ENCODE measurements at places on chromosomes 2 and 18.

DNA sequence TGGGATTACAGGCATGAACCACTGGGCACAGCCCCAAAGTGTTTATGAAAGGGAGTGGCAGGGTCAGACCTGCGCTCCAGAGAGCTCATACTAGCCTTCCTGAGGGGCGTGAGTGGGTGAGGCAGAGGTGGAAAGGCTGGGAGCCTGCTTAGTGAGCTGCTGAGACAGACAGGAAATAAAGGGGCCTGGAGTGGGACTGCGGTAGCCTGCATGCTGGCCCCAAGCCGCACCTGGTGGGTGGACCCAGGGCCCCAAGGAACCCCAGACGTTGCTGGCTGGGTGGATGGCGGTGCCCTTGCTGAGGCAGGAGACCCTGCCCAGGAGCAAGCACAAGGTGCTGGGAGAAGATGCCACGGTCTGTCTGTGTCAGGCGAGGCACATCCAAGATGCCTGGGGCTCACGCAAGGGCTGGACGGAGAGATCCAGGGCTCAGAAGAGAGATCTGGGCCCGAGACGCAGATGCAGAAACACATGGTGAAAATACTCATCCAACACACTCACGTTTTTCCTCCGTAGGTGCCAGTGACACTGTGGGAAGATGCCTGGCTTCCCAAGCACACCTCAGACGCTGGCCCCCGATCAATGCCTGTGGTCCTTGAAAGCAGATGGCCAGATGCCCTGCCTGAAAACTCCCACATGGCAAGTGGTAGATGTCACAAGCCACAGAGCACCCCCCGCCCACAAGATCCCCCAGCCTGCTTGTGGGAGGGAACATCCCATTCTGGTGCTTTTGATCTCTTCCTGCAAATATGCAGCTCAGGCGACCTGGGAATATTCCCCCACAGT is 151.1 kb downstream of the GLI2 start:
- no peak for DNase-seq

GRCh38 chr2:186543561-186544131 is 46.2 kb upstream of the ITGAV start:
- DNase-seq, result no peak

- no peak for DNase-seq
Measured at GRCh38 chr2:221097568-221097915, 474.6 kb downstream of the EPHA4 start.

DNA sequence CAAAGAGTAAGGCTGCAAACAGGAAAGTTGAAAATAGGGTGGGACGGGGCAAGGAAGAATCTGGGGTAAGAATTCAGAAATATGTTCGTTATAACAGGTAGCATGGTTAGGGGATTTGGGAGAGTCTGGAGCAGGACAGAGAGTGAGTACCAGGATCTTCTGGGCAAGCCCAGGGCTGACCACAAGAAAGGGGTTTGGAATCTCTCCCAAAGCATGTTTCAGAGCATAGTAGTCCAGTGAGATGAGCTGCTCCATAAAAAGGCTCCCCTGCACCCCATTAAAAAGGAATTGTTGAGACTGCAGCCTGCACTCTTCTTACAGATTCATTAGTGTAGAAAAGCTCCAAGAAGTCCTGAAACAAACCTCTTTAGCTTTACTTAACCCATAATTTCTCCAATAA is 291.1 kb downstream of the MTX2 start:
- DNase-seq, result no peak

DNA sequence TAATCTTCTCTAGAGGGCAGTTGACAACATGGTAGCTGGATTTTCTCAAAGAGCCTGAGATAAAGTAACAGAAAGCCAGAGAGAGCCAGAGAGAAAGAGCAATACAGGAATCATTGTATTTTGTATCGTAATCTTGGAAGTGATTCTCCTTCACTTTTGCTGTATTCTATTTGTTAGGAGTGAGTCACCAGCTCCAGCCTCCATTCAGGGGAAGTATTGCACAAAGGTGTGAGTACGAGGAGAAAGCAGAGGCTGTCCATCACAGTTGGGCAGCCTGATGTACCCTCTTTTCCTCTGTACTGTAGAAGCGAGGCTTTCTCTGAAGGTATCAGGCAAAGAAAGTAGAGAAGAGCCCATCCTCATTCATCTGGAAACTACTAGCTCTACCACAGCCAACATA is 176.8 kb downstream of the KCNS3 start:
- DNase-seq, result no peak

- DNase-seq, result no peak
Measured at GRCh38 chr2:236682651-236683422, 113.2 kb downstream of the ACKR3 start.

- DNase-seq, result no peak
Measured at GRCh38 chr2:44135296-44135695, 33.4 kb upstream of the PPM1B start.

DNA sequence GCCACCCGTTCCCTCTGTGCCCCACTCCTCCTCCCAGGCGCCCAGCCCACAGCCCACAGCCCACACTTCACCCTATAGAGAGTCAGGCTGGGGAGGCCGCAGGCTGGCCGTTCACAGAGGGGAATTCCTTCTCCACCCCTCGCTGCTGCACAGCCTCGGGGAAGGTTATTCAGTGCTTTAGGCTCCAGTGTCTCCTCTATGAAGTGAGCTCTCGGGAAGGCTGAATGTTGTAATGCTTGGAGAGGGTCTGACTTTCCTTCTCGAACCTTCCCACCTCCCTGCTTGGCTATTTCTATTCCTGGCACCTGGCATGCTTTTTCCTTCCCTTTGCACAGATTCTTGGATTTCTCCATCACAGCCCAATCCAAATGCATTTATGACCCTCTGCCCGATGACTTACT is 62.5 kb upstream of the SMAD7 start:
- no peak for DNase-seq

- DNase-seq, result no peak
Measured at GRCh38 chr2:96558061-96558460, 21.5 kb downstream of the ARID5A start.

DNA sequence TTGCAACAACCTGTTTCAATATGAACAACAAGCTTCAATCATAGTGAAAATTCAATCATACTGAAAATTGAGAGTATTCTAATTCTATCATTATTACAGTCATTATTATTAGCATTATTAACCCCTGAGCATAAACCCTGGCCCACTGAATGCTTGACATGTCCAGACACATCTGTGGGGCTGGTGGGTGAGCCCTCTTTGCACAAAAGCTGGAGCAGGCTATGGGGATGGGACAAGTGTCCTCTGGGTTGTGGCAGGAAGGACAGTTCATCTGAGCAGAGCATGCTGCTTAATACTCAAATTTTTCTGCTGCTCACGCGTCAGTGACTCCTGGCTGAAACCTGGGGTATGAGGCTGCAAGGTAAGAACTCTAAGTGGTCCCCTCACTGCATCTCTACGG is 451.1 kb upstream of the POU3F3 start:
- DNase-seq, result no peak

GRCh38 chr18:6876641-6877041 is 147.1 kb downstream of the ARHGAP28 start:
- DNase-seq, result no peak

DNA sequence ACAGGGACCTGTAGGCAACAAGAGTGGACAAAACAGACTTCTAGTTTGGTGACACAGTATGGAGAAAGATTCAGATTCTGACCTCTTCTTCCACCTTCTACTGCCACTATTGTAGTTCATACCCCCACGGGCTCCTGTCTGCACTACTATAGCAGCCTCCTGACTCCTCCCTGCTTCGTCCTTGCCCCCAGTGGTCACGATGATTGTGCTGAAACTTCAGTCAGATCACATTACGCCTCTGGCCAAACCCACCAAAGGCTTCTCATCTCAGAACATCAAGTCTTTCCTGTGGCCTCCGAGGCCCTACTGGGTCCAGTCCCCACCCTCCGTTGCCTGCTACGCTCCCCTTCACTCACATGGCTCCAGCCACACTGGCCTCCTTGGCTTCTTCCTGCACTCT is 147.6 kb downstream of the CYP26B1 start:
- no peak for DNase-seq

DNA sequence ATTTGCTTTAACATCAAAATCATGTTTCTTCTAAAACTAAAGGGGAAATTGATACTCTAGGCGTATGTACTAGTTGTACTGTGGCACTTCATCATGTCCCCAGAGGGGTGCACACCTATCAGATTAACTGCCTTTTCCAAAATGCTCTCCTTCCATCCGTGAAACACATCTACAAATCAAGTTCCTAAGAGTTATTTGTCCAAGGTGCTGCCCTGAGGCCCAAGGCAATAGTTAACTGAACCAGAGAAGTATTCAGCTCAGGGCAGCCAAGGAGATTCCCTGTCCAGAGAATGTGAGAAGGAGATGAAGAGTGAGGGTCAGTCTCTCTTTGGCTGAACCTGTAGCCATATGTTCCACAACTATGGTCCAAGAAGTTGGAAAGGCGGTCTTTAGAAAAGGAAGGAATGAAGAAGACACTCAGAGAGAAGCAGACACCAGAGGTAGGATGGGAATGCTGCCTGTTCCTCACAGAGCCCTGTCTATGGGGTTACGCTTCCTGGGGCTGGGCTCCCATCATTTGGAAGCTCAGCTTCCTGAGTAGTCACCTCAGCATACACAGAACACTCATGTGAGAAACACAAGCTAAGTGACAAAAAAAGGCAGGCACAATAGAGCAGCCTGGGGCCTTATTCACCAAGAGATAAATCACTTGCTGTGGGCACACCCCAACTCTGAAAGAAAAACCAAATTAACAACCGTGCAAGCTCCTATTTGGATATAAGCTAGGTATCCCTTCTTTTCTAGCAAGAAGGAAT is 55.6 kb downstream of the ANKRD44 start:
- no peak for DNase-seq

GRCh38 chr2:14684516-14684915 is 52.0 kb downstream of the LRATD1 start:
- DNase-seq, result no peak

- DNase-seq, result peak; percentile 3
Measured at GRCh38 chr2:142989273-142990204, 112.1 kb downstream of the KYNU start.

GRCh38 chr2:125643128-125643527 is 1012.8 kb upstream of the GYPC start:
- DNase-seq, result no peak

GRCh38 chr2:23697256-23698075 is 229.5 kb downstream of the ATAD2B start:
- no peak for DNase-seq

GRCh38 chr18:2104620-2105462 is 466.5 kb downstream of the METTL4 start:
- peak; percentile 17 for DNase-seq

- DNase-seq, result no peak
Measured at GRCh38 chr18:58364876-58365528, 263.9 kb downstream of the ALPK2 start.

DNA sequence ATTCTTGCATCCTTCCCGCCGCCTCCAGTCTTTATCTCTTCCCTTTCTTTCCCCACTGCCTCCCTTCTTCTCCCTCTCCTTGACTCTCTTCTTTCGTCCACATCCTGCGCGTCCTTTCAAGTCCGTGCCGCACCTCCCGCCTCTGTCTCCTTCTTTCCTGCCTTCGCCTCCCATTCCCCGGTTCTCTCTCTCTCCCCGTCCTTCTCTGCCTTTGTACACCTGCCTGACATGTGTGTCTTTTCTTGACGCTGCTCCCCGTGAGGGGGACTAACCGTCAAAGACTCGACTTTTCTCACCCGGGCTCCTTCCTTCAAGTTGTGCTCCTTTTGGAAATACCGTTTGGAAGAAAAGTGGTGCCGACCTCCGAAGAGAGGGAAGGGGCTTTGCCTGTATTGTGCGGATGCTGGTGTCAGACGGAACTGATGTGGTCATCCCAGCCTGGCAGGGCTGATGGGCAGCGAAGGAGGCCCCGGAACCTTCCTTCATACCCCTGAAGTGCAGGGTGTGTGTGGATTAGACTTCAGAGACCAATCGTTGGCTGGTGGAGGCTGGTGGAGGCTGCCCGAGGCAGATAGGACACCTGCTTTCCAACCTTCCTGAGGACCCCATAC is 879 bp downstream of the TMEM178A start:
- no peak for DNase-seq

GRCh38 chr18:22591222-22591621 is 173.5 kb upstream of the CTAGE1 start:
- DNase-seq, result no peak

DNA sequence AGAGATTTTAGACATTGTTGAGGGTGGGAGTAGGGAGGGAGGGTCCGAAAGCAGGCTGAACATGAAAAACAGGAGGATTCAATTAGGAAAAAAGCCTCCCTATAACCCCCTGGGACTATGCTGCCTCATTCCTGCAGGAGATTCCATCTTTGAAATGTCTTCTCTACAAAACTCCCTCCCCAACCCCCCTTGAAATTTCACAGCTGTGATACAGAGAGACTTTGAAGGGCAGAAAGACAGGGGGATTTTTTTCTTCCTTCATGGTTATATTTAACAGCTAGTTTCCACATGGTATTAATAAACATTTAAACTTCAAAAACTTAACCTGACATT is 57.6 kb downstream of the TRIB2 start:
- DNase-seq, result no peak

DNA sequence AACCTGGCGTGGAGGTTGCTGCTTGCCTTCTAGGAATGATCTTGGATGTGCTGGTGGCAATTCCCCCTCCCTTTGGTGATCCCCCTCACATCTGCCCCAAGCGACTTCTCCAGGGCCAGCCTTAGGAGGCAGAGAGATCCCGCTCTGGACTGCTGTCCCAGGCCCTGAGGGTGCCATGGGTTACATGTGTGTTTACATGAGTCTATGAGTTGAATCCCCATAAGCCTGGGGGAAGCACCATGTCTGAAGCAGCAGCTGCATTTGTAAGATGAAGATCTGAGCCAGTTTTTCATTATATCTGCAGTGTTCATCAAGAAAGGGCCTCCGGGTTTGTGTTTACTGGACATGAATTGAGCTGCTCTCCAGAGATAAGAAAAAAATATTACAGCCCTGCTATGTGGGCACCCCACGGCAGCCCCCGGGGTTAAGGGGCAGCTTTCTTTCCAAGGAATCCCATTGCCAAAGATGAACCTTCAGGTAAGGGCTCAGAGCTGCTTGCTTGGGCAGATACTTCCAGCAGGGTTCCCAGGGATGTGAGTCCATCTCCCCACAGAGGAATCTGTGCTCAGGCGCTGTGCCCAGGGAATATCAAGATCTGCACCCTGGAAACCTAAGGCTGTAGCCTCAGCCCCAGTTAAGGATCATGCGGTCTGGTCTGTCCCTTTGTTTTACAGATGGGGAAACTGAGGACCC is 46.0 kb downstream of the MRPS5 start:
- no peak for DNase-seq

DNA sequence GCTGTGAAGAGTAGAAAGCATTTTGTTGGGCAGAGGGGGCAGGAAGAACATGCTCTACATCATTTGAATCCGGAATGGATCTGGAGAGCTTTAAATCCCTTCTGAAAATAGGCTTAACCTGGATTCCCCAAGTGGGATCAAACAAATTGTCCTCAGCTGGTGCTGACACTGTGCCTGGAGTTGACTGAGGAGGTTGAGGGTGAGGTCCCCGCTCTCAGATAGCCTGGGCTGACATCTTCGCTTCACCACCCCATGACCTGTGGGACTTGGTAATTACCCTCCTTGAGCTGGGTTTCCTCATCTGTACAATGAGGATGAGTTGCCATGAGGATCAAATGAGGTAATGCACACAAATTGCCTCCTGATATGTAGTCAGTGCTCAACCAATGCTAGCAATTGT is 117.8 kb upstream of the SMAD2 start:
- no peak for DNase-seq
